ENCODE measurements at places on chromosomes 5 and 9.

DNA sequence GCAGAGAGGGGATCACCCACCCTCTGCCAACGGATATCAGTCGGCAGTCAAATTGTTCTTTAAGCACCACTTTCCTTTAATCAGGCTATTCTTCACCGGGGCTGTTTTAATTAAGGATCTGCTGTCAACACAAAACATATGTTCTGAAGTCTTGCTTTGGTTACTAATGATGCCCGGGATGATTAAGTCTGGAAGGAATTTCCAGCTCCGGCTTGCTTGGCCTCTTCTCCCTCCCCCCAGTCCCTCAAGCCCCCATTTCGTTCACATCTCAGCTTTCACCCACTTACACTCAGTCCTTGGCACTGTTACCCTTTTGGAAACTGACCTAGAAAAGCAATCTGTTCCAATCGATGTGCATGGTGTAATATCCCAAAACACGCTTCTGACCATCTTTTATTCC, 74.7 kb downstream of the MSX2 start:
- DNase-seq = no peak

GRCh38 chr5:139915834-139916233, 120.2 kb downstream of the PSD2 start:
- DNase-seq = peak; percentile 5

DNA sequence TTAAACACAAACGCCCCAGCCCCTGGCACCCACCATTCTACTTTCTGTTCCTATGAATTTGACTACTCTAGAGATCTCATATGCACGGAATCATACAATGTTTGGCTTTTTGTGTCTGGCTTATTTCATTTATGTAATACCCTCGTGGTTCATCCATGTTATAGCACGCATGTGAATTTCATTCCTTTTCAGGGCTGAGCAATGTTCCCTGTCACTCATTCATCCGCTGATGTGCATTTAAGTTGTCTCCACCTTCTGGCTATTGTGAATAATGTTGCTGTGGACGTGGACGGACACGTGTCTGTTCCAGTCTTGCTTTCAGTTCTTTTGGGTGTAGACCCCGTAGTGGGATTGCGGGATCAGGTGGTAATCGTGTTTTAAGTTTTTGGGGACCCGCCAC, 79.9 kb upstream of the BARHL1 start:
- no peak for DNase-seq

GRCh38 chr5:41650131-41650530, 139.7 kb upstream of the PLCXD3 start:
- DNase-seq = no peak

DNA sequence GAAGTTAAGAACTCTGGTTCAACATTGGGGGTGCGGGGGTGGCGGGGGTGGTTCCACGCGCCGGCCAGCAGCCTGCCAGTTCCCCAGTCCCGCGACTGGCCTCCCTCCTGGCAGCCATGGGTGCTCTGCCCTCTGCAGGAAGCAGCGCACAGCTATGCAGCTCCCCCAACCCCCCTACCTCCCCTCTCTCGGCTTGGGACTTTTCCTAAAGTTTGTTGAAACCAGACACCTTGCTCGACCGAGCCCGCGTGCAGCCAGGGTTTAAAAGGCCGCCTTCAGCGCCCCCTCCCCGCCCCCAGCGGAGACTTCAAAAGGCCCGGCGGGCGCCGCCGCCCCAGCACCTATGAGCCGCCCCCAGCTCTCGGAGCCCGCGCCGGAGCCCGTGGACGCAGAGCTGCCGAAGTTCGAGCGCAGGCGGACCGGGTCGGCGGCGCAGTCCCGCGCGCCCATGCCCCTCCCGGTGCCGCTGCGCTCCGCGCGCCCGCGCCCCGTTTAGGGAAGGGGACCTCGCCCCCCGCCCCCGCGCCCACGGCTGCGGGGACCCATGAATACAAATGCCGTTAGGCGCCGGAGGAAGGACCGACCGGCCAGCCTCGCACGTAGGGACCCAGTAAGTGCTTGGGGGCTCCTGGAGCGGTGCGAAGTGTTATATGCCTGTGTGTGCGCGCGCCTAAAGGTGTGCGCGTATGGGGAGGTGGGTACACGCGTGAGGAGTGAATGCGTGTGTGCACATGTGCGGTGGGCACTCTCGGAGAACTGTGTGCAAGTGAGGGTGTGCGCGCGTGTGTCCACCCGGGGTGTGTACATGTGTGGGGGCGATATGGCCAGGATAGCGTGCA, 1.4 kb upstream of the COL27A1 start:
- DNase-seq = peak; percentile 46

DNA sequence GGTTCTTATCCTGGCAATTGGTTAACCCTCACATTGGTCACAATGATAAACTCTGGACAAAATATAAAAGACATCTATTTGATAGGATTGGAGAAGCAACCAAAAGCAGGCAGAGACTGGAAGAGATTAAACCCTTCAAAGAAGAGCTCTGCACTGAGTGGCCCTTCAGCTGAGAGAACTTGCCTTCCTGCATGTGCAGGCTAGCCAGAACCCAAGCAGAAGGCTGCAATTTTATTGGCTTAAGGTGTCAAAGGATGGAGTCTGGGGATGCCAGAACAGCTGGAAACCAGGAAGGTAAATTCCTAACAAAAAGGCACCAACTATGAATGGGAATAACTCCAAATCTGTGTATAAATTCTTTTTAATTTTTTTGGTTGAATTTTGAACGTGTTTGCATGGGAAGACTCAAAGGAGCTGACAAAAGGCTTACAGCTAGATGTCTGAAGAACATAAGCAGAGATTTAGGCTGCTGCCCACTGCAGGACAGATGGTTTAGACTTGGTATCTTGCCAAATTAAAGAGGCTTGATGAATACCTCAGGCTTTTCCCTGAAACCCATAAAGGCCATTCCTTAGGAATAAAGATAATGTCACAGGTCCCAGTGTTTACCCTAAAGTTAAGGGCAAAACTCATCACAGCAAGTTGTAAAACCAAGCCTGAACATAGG, 66.3 kb downstream of the NR2F1 start:
- no peak for DNase-seq

DNA sequence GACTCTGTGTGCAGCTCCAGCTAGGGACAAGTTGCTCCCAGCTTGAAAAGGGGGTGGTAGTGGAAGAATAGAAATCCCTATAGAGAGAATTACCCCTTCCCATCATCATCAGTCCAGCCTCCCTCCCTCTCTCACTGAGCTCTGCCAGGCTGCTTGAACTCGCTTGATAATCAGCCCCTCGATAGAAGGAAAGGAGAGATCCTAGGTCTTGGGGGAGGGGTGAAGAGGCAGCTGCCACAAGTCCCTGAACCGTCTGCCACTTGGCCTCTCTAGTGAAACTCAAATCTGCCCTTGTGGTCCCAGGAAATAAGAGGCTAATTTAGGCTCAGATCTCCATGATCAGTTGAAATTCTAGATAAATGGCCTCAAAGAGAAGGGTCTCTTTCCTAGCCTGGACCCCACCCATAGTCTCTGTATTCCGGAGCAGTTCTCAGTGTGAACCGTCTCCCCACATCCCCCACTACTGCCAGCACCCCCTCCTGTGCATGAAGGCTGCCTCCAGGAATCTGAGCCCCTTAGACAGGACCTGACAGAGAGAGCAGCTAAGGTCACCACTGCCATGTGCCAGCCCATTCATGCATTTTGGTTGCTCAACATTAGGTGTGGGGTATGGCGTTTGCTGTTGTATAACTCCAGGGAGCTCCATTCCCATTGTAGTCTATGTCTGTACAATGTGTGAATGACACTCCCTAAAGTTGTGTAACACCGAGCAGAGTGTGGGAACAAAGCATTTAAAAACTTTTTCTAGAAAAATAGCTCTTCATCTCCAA, 5.5 kb downstream of the DNAJB5 start:
- no peak for DNase-seq
